Stimulated activated CD4-positive, alpha-beta T cell treated with anti-CD3 and anti-CD28 coated beads, Interleukin-4, amount 100 ng/mL, for 24 hours (primary cell): ENCODE measurements at places on chromosomes 1 and 21.
A peak's percentile ranks its signal among the peaks of the same experiment; 100 is the strongest.

DNA sequence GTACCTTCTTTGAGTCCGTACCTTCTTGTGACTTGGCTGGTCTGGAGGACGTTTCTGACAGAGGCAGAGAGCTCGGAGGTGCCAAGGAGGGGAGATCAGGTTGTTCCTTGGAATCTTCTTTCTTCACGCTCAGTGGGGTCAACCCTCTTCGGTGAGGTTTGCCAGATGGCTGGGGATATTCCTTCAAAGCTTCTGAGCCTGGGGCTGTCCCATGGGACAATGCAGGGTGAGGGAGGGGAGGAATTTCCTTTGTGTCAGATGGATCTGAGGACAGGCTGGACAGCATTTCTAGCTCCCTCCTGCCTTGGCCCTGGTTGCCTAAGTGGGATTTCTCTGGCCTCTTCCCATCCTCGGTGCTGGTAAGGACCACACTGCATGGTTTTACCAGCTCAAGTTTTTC lies 95.5 kb upstream of the EDN2 start:
- DNase-seq = peak; percentile 2

DNA sequence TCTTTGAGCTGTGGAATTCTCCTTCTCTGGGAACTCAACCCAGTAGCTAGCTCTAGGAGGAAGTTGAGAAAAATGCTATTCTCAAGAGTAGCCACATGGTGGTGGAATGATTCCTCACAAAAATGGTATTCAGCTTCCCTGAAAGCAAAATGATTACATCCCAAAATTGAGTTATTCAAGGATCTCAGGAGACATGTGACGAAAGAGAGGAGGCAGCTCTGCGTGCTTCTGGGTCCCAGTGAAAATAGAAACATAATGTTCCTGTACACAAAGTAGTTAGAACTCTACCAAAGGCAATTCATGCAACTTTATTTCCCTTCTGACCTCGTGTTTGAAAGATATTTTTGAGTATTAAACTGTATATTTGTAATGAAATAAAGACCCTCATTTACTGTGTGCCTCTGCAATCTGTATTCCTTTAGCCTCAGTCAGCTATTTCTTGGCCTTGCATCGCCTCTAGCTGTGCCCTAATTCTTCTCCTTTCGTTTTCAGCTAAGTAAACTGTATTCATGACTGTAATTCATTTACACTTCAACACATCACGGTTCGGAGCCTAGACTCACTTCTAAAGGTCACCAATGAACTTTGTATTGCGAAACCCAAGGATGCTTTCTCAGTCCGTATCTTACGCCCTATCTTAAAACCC lies 167.3 kb downstream of the FASLG start:
- no peak for DNase-seq

- DNase-seq = no peak
These were observed 285.7 kb downstream of the S1PR1 start for GRCh38 chr1:101522486-101522885.

DNA sequence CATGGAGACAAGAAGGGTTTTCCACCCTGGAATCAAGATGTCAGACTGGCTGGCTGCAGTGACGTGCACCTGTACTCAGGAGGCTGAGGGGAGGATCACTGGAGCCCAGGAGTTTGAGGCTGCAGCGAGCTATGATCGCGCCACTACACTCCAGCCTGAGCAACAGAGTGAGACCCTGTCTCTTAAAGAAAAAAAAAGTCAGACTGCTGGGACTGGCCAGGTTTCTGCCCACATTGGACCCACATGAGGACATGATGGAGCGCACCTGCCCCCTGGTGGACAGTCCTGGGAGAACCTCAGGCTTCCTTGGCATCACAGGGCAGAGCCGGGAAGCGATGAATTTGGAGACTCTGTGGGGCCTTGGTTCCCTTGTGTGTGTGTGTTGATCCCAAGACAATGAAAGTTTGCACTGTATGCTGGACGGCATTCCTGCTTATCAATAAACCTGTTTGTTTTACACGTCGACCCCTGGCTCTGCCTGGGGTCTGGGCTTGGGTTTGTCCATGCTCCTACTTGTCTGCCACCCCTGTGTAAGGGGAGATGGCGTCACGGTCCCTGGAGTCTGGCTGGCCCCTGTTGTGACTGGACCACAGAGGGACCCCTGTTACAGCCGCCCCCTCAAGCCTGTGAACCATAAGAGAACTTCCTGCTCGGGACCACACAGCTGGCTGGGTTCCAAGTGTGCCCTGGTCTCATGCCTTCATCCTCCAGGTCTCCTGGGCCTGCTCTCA lies 20.9 kb upstream of the VPS13D start:
- peak; percentile 90 for DNase-seq

DNA sequence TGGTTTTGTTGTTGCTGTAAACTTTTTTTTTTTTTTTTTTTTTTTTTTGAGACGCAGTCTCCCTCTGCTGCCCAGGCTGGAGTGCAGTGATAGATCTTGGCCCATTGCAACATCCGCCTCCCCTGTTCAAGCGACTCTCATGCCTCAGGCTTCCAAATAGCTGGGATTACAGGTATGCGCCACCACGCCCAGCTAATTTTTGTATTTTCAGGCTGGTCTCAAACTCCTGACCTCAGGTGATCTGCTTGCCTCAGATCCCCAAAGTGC lies 78.9 kb upstream of the SLC45A1 start:
- no peak for DNase-seq
